ENCODE measurements at places on chromosomes 7 and 10. TPM values are rescaled to one million over a fixed set of nuclear protein-coding genes. Genes with fewer than 3 reads are reported as not detected.
A peak's percentile ranks its signal among the peaks of the same experiment; 100 is the strongest.

POLD2 gene
- total RNA-seq: 87.6 TPM

PRPS1L1 gene
- not detected for total RNA-seq

- DNase-seq: no peak
Measured at GRCh38 chr10:47101196-47101595, 190.0 kb downstream of the PTPN20 start.

DNA sequence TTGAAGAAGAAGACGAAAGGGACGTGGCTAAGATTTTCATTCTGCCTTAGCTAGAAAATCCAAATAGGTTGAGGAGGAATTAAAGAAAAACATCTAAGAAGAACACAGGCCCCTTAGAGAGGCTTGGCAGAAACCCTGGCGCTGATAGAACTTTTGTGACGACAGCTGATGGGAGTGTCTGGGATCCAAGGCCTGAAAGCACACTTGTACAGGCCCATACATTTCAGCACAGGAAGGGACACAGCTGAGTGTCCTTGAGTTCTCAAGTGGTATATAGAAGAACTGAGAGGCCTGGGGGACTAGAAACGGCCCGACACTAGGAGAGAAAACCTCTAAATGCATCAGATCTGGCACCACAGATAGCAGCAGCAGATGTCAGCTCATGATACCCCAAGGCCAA lies 39.5 kb downstream of the PRPS1L1 start:
- DNase-seq: no peak

DNA sequence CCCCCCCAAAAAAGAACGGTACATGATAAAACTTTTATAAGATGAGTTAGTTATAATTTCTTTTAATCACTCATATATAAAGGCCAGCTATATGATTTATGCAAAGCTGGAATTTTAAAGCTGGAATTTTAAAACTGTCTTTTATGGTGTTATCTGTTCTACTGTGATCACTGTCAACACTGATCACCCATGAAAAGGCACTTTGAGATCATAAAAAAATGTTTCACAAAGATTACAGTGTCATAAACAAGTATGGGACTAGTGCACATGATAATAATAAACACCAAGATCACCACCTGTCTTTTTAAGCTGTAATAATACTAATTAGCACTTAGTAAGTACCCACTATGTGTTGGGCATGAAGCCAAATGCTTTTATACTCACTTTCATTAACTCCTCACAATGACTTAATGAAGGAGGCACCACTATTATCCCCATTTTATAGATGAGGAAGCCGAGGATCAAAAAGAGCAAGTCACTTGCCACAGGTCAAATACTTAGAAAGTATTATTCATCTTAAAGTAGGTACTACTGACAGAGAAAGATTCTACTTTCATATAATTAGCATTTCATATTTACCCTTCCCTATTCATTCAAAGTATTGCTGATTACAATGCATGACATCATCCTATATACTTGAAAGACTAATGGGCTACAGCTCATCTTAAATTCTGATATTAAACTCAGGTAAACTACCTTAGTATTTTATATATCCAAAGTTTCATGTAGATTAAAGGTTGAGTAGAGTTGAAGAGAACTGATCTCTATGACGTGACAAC lies 8.3 kb upstream of the RHOBTB1 start:
- no peak for DNase-seq

DNA sequence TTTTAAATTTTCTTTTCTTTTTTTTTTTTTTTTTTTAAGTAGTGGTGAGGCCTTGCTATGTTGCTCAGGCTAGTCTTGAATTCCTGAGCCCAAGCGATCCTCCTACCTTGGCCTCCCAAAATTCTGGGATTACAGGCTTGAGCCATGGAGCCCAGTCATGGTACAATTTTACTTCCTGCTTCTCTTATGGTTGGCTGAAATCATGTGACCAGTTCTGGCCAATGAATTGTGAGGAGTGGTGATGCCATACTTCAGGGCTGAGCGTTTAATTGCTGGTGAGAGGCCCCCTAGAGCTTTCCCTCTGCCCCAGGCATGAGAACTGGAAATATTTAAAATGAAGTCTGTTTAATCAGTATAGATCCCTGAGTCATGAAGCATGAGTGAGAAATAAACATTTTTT lies 22.2 kb upstream of the BAIAP2L1 start:
- peak; percentile 36 for DNase-seq

DNA sequence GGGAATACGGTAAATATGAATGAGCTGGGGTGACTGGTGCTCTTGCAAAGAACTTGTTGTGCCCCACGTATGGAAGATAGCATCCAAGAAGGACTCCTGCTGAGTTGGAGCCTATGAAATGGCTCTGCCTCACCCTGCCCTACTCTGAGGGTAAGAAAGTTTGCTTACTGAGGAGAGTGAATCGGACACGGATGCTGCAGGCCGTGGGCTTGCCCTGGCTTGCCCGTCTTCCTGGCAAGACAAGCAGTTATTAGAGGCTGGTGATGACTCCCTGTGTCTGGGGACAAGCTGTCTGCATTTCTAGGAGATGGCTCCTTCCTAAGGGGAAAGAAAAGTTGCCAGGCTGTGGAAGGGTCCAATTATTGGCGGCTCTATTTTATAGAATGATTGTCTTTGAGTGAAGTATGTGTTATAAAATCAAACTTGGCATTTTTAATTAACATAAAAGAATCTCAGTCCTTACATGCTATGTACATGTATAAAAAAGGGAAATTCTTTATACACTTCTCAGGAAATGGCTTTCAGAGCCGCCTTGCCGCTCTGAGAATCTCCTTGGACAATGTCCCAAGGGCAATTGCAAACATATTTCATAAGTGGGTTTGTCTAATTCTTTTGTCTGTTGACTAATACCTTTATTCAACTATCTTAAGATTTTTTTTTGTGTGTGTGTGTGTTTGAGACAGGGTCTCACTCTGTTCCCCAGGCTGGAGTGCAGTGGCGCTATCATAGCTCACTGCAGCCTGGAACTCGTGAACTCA lies 64.6 kb downstream of the CYP26A1 start:
- DNase-seq: no peak

DNA sequence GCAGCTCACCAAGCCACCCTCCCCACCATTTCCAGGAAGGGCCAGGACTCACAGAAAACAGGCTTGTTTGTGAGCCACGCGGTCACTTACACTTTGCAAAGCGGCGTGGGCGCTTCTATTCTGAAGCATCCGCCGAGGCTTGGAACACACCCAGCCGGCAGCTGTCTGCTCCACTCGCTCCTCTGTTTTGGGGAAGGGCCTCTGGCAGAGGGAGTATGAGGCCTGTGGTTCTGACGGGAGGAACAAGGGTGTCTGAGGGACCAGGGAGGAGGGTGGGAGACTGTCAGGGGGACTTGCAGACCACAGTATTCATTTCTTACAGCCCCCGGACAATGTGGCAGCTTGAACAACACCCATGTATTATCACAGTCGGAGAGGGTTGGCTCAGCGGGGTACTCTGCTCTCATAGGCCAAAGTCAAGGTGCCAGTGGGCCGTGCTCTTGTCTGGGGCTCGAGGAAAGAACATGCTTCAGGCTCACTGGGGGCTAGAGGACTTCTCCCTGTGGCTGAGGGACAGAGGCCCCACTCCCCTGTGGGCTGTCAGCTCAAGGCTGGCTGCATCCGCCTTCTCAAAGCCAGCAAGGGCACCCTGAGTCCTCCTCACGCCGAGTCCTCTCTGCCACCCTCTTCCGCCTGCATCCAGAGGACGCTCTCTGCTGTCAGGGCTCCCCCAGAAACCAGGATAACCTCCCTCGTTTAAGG lies 60.4 kb upstream of the FAM20C start:
- no peak for DNase-seq
